ENCODE measurements at places on chromosomes 7 and 10. TPM values are rescaled to one million over a fixed set of nuclear protein-coding genes. Genes with fewer than 3 reads are reported as not detected.

- no peak for DNase-seq
These were observed 158.0 kb downstream of the AUTS2 start for GRCh38 chr7:69756235-69756634.

DNA sequence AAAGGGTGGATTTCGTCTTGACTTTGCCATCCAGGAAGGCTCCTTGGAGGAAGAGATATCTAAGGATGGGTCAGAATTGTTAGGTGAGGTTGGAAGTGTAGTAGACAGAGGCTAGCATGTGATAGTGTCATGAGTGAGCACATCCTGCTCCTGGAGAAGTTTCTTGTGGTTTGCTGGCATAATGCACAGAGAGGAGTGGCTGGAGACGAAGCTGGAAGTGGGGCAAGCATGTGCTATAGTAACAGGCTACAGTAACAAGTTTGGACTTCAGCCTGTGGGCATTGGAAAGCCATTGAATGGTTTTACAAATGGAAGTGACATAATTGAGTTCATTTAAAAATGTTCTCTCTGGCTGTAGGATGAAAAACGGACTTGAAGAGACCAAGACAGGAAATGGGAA lies 175.6 kb upstream of the VWC2 start:
- DNase-seq: no peak

DNA sequence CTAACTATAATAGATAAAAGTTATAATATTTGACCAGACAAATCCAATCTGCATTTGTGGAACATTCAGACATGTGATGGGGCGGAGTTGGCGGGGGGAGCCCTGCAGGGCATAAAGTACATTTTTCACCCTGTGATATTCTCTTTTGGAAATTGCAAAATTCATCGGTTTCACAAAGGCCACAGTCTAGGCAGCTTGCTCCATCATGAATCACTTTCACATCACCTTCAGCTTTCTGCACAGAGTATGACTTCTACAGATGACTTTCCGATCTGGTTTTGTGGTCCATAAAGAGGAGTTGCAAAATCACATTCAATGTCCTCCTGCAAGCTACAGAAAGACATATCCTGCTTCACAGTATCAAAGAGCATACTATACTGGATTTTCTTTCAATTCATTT lies 51.4 kb upstream of the APBB1IP start:
- DNase-seq: no peak

GRCh38 chr7:32179567-32179966 lies 109.4 kb upstream of the PDE1C start:
- DNase-seq: no peak

- no peak for DNase-seq
These were observed 272.9 kb downstream of the GALNT17 start for GRCh38 chr7:71404726-71405345.

DNA sequence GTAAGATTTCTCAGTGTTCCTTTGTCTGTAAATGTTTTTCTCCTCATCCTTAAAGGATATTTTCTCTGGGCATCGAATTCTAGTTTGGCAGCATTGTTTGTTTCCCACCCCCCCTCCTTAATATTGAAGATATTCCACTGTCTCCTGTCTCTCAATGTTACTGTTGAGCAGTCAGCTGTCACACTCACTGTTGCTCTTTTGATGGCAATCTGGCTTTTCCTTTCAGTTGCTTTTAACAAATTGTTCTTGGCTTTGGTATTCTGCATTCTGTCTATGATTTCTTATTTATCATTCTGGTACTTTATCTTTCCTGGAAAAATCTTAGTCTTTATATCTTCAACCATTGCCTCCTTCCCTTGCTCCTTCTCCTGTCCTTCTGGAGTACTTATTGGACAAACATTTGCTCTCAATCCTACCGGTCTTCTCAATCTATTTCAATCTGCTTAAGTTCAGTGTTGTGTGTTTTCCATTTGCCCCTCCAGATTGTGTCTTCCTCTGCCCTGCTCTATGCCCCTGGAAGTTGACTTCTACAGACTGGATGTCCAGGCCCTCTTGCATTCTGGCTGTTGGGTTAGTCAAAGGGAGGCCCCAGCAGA lies 9.3 kb upstream of the GTPBP4 start:
- DNase-seq: no peak

DNA sequence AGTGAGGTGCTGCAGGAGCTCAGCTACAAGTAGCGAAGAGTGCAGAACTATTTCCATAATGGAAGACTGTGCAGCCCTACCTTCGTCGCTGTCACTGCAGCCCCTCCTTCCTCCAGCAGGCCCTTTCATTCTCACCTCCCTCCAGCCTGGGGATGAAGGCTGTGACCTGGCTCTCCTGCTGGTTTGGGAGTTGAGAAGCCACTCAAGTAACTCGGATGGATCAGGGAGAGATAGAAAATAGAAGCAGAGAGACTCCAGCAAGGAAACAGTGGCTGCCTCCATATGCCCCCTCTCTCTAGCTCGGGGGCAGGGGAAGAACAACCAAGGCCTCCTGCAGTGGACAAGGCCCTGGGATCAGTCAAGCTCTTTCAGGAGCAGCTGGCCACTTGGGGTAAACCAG lies 37.4 kb upstream of the NPFFR1 start:
- no peak for DNase-seq

- no peak for DNase-seq
These were observed 83.7 kb upstream of the EFCAB10 start for GRCh38 chr7:105664816-105665525.

GRCh38 chr10:29670761-29671160 lies 36.0 kb upstream of the SVIL start:
- DNase-seq: no peak

DNA sequence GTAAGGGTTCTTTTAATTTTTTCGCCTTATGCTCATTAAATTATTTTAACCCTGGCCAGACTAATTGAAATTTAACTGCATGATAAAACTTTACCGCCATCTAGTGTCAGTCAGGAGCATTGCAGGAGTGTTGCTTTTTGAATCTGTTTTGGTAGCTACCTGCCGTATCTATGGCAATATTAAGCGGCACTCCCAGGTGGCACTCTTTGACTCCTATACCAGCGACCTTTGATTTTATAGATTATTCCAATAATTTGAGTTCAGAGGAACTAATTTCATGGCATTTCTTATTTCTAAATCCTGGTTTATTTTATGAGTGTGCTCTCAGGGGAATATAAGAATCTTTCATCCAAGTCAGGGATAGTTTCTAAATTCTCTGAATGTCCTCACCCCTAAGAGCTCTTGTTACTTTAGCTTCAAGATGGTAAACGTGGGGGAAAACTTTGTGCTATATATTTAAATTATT lies 198.9 kb downstream of the REEP3 start:
- peak; percentile 76 for DNase-seq

GRCh38 chr10:125442856-125443540 lies 240.0 kb downstream of the TEX36 start:
- no peak for DNase-seq

VSTM4 gene
- total RNA-seq: not detected

CALHM3 gene
- total RNA-seq: not detected

AGBL3 gene
- total RNA-seq: 11.1 TPM

UPP1 gene
- total RNA-seq: 5.8 TPM

RBP3 gene
- not detected for total RNA-seq
